RWPE1 (cell line): ENCODE measurements at places on chromosomes 1 and 21.
A peak's percentile ranks its signal among the peaks of the same experiment; 100 is the strongest.

- DNase-seq = no peak
Observed at GRCh38 chr1:86596224-86596623, 49.3 kb downstream of the CLCA4 start.

DNA sequence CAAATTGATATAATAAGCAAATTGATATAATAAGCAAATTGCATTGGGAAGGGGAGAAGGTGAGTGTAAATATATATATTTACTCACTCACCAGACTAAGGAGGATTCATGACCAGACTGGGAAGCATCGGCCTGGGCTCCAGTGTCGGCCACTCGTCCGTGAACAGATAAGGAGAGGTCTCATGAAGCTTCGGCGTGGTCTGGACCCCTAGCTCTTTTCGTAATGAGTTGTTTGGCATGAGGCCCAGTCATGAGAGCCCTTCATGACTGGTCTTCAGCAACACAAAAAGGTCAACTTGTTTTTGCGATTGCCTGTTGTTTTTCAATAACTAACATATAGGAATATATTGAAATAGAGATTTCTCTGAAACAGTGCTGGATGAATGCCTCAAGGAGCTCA, 222.9 kb upstream of the KCNK2 start:
- DNase-seq = no peak

- no peak for DNase-seq
Observed at GRCh38 chr1:32465578-32465933, 684 bp downstream of the ZBTB8B start.

- DNase-seq = no peak
Observed at GRCh38 chr1:58724483-58724882, 24.6 kb upstream of the MYSM1 start.

DNA sequence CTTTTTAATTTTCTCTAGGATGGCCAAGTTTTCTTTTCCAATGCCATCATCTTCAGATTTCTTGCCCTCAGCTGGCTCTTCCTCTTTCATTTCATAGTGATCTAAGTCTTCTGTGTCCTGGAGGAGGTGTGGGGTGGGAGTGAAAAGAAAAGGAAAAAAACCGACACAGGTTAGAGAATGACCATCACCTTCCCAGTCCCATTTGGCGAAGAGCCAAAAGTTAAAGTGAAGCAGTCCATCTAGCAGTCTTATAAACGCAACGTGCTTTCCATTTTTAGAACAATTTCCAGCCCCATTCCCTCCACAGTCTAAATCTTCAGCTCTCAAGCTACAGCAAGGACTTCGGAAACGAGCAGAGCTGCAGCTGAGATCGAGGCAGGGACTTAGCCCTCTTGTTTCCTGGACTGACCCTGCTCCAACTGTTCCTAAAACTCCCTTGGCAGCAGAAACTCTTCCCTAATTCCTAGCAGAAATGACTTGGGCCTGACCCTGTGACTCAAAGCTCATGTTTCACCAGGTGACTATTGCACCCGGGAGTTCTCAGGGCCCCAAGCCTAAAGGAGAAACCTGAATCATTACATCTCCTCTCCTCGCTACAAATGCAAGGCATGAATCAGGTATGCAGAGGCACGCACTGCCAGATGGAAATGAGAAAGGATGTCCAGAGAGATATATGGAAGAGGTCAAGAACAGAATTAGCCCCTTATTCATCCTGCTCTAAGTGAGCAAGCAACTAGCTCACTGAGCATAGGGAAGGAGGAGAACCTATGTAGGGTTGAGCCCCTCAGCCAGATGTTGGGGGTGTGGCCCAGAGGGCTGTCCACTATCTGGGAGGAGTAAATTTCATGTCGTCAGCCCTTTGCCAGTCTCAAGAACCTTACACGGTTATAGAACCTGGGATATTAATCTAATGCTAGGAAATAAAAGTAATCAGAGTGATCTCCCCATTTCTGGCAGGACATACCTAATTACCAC, 5.1 kb downstream of the UBE2Q1 start:
- no peak for DNase-seq

DNA sequence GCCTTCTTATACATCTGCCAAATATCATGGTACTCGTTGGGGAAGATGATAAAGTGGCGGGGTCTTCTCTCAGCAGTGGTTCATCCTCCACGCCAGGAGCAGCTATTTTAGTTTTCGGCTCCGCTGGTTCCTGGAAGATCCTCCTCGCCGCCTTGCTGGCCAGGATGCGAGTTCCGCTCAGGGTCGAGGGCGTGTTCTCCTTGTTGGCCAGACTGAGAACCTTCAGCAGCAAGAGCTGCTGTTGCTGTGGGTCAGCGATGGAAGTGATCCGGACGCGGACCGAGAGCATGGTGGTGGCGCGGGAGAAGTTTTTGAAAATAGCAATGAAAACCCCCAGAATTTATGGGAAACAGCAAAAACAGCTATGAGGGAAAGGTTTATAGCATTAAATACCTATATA, 11.4 kb upstream of the CFAP126 start:
- DNase-seq = no peak

DNA sequence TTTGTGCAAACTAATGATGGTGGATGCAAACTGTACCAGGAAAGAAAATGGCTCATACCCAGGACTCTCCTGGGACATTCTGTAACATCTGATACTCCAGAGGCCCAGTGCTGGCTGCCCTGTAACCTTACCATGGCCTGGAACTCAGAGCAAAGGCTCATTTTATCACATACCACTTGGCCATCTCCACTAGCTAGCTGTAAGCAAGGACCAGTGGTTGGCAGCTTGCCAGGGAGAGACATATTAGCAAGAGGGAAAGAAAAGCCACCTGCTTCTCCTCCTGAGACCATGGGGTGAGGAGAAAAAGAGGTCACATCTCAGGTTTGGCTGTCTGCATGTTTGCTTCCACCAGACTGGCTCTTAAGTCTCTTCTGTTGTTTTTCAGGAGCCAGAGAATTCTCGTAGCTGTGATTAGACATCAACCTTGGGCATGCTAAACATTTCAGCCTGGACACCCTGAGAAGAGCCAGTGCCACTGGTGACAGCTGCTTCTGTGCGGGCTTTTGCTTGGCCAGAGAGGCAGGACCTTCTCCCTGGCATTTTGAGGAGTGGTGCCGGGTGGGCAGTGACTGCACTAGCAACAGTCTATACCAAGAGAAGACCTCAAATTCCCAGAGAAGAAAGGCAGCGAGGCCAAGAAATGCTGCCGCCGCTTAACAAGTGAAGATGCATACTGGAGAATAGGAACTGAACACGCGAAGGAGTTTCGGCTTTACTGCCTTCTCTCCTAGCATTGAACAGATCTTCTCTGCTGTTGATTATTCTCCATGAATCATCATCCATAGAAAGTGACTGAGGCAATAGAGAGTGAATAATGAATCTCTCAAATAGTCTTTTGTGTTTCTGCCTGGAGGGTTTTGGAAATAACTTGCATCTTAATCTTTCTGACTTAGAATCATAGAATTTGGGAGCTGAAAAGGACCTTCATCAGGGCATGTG, 6.7 kb upstream of the INKA2 start:
- no peak for DNase-seq

DNA sequence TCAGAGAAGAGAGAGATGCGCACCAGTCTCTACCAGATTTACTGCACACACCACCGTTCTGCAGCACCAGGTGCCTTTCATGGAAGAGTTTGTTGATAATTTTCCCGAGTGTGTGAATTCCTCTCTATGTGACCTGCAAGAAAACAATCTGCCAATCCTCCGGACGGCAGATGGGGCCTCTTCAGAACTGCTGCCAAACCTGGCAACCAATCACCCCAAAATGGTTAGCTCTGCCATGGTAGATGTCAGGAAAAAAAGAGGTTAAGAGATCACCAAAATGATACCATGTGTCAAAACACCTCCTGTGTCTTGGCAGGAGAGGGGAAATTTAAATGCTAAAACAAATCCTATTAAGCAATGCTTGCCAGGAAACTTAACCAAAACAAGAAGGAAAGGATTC, 96.5 kb downstream of the DAB1 start:
- no peak for DNase-seq

GRCh38 chr1:70008660-70009059, 196.7 kb downstream of the LRRC40 start:
- DNase-seq = no peak

- no peak for DNase-seq
Observed at GRCh38 chr1:167175901-167176300, 44.8 kb upstream of the POU2F1 start.

GRCh38 chr1:167683641-167684502, 37.9 kb upstream of the MPZL1 start:
- no peak for DNase-seq

- DNase-seq = no peak
Observed at GRCh38 chr1:85027242-85027983, 20.9 kb downstream of the MCOLN3 start.

DNA sequence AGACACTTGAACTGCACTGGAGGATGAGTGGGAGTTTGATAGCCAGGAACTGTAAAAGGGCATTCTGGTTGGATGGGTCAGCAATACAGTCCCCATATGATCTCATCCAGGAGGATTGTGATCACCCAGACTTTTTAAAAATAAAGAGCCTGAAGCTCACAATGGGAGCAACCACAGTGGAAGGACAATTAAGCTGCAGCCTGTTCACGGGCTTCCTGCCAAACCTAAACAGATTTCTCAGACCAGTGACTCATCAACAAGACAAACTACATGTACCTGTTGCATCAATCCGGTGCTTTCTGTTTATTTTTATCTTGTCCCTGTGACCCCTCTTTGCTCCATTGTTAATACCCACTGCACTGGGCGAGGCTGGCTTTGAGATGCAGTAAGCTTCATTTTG, 52.3 kb downstream of the PAPPA2 start:
- DNase-seq = peak; percentile 46

DNA sequence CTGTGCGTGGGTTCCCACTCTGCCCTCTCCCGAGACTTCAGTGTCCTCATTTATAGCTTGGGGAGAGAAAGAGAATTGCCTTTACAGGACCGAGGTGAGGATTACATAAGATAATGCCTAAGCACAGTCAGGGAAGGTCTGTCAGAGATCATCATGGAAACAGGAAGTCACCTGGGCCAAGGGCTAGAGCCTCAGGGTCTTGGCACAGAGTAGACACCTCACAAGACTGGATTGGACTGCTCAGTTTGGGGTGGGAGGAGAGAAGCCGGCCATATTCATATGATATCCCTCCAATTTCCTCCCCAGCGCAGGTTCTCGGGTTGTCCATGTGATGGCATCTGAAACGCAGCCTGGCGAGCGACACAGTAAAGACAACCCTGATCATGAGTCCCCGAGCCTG, 3.8 kb downstream of the CNR2 start:
- DNase-seq = no peak

DNA sequence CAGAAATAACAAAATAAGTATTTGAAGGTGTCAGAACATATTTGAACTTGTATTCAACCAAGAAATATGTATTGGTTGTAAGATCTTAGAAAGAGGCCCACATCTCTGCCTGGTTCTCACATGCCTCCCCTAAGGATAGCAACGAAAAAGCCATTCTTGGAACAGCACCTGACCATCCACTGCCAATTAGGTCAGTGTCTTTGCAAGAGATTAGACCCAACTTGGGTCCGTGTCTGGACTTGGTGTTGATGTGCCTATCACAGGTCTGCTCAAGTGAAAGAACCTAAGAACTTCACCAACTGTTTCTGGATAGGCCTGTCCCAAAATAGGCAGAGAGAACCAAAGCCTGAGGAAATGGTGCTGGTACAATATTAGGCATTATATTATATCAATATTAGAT, 46.0 kb upstream of the COG2 start:
- DNase-seq = no peak

GRCh38 chr1:86998280-86998679, 83.8 kb downstream of the HS2ST1 start:
- DNase-seq = no peak

DNA sequence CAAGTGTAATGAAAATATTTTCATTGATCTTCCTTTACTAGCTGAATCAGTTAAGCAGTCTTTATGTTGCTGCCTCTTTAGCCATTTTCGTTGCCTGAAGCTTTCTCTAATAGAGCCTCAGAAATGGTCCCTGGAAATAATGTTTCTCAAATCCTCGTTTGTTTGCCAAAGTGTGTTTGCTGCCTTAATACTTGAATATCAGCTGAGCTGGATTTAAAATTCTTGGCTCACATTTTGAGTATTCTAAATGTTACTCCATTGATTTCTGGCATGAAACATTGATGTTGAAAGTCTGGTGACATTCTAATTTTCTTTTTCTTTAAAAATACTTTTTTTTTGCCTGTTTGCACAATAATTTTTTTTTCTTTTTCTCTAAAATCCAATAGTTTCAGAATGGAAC, 84.6 kb upstream of the SERBP1 start:
- DNase-seq = no peak

DNA sequence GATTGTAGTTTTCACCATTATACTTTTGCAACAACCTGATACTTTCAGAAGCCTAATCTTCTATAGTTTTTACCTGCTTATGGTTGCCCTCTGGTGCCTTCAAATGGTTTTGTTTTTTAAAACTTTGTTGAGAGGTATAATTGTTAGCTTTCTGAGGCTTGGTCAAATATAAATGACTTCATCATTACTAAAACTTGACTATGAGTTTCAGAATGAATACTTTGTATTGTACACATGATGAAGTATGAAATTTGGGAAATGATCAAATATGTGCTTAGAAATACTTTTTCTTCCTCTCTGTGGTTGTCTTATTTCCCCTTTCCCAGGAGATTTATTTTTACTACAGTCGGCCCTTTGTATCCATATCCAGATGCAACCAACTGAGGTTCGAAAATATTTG, 151.8 kb upstream of the B3GALT2 start:
- DNase-seq = peak; percentile 31

DNA sequence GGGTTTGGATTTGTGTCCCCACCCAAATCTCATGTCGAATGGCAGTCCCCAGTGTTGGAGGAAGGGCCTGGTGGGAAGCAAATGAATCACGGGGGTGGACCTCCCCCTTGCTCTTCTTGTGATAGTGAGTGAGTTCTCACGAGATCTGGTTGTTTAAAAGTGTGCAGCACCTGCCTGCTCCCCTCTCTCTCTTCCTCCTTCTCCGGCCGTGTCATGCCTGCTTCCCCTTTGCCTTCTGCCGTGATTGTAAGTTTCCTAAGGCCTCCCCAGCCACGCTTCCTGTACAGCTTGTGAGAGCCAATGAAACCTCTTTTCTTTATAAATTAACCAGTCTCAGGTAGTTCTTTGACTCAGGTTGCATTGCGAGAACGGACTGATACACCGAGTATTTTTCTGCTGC, 15.9 kb downstream of the CLDN14 start:
- DNase-seq = no peak

DNA sequence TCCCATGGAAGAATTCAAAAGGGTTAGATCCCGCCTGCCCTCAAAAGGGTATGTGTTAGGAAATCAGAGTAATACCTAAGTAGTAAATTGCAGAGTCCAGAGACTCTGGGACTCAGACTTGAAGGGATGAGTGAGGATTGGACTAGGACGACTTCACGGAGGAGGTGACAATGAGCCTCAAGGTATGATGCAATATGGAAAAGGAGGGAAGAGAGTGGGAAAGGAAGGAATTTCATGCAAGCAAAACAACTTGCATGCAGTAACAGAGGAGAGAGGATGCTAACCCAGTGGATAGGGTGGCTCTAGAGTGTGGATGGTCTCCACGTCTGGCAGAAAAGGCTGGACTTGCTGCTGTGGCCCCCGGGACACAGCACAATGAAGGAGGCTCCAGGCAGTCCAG, 4.8 kb downstream of the CAPN2 start:
- DNase-seq = no peak
